ENCODE measurements at places on chromosomes 3 and 15.

DNA sequence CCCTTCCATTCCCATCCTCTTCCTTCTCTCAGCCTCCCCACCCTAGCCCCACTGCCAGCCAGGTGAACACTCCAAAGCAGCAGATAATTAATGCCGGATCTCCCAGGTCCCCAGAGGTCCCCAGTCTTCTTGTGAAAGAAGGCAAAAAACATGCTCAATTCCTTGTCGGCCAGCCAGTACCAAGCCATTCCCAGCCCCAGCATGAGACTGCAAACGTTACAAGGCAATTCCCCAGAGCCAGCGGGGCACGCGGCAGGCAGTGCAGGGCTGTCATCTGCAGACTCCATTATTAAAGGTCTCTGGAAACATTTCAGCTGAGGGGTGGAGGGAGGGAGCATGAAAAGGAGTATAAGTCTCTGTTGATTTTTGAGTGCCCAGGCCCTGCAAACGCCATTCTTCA, 117.8 kb downstream of the XXYLT1 start:
- no peak for DNase-seq

DNA sequence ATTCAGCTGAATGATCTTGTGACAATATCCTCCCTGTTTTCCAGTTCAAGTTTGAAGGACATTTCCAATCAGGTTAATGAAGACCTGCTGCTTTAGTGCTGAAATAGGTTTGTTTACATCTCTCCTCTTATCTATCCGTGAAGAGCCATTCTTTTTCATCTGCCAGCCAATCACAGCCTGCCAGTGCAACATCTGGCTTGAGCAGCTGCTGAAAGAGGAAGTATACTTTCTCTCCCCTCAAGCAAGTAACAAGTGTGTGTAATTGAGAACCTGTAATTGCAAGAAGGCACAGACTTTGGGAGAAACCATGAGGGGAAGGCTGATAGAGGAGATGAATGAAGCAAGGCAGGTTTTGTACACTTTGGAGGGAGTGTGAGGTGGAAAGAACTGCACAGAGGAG, 404.3 kb downstream of the AGBL1 start:
- DNase-seq, result no peak

DNA sequence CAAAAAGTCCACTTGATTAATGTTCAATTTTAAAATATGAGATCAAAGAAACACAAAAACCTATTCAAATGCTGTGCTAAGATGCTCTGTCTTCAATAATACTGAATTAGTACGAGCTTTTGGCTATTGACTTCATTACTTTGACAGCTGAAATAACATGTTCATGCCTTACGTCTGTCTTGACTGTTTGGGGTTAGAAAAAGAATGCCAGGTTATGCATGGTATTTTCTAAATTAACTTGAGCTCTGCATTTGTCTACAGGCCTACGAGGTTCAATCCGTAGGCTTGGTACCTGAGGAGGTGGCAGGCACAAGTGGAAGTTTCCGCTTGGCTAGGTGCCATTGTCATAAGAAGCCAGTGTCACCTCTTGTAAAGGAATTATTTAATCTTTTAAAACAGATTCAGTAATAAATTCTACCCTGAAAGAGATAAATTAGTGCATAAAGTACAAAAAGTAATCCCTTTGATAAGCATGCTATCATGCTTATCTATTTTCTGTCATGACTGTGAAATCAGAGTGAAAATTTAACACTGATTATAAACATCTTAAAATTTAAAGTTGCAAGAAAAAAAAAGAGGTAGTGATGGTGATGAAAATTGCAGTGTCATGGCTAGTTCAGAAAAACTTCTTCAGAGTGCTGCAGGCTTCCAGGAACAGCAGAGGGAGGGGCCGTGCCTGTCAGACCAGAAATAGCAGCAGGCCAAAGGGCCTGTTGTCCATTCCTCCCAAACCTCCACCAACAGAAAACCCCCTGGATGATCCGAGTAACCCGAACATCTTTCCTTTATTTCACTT, 115.7 kb downstream of the ARRDC4 start:
- DNase-seq, result no peak

DNA sequence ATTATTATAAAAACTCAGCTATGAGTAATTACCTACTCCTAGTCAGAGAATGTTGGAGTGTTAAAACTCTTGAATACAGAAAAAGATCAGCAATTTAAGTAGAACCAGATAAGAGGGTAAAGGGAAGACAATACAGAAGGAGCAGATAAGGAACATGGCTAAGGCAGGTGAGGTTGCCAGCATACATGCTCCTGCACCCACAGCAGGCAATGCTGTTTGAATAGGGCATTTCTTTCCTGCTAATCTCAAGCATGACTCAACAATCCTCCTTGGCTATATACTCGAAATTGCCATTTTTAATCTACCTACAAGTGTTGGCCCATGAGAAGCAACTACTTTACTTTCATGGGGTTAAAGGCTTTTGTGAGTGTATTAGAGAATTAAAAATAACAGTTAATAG, 494.5 kb downstream of the DIPK2A start:
- DNase-seq, result no peak

DNA sequence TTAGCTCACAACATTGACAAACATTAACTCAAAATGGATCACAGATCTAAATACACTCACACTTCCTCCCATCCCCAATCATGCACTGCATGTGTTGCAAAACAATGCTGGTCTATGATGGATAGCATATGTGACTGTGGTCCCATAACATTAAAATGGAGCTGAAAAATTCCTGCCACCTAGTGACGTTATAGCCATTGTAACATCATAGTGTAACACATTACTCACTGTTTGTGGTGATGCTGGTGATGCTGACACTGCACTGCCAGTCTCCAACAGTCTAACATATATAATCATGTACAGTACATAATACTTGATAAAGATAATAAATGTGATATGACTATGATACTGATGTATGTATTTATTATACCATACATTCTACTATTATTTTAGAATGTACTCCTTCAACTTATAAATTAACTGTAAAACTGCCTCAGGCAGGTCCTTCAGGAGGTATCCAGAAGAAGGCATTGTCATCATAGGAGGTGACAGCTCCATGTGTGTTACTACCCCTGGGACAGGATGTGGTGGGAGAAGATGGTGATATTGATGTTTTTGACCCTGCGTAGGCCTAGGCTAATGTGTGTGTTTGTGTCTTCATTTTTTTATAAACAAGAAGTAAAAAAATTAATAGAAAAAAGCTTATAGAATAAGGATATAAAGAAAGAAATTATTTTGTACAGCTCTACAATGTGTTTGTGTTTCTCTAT, 41.3 kb downstream of the TXNRD3 start:
- DNase-seq, result no peak

- no peak for DNase-seq
Measured at GRCh38 chr3:192514754-192515663, 212.3 kb downstream of the FGF12 start.

GRCh38 chr3:138434875-138435772, 708 bp downstream of the ESYT3 start:
- DNase-seq, result no peak

GRCh38 chr15:33150431-33150941, 44.0 kb downstream of the FMN1 start:
- no peak for DNase-seq

DNA sequence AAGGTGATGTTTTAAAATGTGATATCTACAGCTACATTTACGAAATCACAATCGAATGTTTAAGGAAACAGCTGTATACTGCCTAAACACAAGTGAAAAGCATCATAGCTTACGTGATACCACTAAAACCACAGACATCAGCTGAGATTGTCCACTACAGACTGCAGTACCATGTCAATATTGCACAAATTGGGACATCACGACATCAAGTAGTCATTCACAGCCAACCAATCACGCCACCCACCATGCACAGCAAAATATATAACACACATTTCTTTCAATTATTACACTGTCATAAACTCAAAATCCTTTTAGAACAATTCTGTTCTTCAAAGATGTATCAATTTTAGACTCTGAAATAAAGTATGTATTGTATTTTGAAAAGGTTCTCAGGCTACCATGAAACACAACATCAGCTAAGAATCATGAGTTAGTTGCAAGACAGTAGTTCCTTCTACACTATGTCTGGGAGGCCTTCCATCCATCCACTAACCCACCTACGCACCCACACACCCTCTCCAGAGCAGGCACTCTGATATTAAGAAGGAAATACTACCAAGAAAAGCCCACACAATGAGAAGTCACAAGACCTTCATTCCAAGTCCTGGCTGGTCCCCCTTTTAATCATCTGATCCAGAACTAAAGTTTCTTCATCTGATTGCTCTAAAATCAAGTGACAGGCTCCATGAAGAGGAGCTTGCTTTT, 3.1 kb downstream of the DMXL2 start:
- DNase-seq, result no peak

DNA sequence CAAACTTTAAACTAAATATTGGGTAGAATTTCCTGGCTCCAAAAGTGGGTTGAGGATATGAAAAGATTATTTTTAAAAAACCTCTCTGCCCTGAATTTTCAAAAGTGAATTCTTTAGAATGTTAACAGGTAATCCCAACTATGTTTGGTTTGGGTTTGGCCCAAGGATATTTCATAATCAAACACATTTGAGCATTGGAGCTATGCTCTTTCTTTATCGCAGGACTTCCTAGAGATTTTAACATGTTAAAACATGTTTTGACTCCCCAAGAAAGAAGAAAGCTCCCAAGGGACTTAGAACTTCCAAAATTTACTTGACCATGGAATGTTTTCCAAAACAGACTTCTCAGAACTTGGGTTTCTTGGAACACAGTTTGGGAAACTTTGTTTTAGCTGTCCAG, 75.6 kb upstream of the SYNPR start:
- DNase-seq, result no peak

DNA sequence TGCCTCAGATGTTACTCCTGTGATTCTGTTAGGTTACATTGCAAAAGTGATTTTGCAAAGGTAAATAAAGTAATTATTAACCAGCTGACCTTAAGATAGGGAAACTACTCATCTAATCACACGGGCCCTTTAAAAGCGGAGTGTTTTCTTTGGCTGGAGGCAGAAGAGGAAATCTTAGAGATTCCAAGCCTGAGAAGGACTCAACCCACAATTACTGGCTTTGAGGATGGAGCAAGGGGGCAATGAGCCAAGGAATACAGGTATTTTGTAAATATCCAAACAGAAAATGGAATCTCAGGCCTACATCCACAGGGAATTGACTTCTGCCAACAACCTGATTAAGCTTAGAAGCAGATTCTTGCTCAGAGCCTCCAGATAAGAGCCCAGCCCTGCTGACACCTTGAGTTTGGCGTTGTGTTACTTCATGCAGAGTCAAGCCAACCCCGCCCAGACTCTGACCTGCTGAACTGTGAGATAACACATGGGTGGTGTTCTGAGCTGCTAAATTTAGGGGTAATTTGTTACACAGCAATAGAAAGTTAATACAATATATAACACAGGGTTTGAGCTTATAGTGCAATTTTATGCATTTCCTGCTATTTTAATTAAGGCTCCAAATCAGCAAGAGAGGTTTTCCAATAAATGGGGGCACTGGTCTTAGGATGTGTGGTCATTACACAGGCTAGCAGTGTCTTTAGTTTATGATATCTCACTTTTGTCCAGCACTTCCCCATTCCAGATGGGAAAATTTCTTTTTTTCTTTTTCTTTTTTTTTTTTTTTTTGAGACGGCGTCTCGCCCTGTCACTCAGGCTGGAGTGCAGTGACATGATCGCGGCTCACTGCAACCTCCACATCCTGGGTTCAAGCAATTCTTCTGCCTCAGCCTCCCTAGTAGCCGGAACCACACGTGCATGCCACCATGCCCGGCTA, 19.5 kb downstream of the NFKBIZ start:
- DNase-seq, result no peak

DNA sequence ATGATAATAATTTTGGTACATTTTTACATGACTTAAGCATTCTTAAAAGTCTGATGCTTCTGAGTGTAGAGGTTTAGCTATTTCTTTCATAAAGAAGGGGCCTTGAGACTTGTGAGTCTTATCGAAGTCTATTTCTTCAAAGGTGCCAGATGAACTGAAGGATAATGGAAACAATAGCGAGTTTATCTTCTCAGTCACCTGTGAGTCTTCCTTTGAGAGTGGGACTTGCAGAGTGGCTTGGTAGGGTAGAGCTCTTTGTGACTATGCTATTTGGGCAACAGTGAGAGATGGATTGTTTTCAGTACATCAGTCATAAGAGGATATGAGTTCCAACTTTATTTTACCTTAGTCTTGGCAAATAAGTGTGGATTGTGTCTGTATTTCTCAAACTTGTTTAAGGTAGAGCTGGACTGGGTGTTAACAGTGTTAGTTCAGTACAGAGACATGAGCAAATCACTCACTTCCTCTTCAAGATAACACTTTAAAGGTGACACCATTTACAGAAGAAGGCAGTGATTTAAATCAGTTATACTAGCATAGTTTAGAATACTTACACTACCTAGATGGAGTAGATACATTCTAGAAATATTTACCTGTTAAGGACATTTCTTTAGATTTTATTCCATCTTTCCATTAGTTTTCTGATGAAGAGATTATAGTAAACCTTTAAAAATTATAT, 3.2 kb downstream of the AKAP13 start:
- DNase-seq, result no peak

GRCh38 chr3:184259878-184260723, 1.3 kb downstream of the CAMK2N2 start:
- no peak for DNase-seq

- no peak for DNase-seq
Measured at GRCh38 chr15:72166716-72167417, 30.7 kb downstream of the GRAMD2A start.

All from stimulated activated CD4-positive, alpha-beta T cell treated with anti-CD3 and anti-CD28 coated beads, TNF-alpha, amount 100 ng/mL, for 1 hour (primary cell).